ENCODE measurements at places on chromosomes 5 and 9.

DNA sequence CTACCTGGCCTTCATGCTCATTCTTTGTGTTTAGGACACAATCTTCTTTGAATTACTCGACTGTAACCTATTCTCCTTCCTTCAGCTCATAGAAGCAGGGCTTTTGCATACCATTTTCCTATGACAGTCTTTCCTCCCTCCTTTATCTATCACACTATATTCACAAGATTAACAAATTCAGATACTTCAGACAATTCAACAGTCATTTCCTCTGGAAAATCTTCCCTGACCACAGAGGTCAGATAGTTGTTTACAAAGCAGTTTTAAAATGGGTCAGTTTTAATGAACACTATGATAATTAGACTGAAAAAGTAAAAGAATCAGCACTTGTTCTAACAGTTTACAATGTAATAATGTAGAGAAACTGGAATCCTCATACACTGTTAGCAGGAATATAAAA is 4.3 kb downstream of the CAAP1 start:
- no peak for DNase-seq

GRCh38 chr9:135105938-135106491 is 18.5 kb downstream of the OLFM1 start:
- DNase-seq: no peak

DNA sequence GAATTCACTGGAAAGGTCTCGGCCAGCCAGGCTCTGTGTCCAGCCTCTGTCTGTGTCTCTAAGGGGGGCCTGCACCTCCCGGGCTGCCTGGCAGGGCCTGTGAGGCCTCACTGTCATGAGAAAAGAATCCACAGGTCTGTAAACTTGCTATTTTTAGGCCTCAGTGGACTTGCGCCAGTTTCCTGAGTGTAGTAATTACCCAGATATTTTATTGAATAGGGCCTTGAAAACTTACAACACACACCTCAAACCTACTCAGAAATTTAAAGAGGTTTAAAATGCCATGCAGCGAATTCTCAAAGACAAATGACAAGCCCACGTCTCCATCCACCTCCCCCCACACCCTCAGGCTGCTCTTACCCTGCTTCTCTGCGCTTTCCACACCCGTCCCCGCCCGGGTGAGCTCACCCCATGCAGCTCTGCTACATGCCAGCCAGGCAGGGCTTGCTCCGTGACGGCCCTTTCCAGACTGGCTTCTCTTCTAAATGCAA is 8.8 kb upstream of the TENT4A start:
- DNase-seq: peak; percentile 80

DNA sequence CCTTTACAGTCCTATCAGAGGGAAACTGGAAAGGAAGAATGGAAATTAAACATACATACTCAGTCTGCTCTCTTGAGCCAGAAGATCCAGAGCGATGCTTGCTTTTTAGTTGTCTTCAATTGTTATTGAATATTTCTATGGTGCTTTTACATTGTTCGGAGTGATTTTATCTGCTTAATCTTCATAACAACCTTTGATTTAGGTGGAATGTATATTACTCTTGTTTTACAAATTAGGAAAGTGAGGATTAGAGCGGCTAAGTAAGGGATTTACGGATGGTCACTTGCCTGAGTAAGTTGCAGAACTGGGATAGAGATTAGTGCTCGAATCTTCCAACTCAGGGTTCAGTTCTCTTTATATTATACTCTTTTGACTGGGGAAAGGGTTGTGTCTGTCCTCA is 69.1 kb downstream of the PBX3 start:
- DNase-seq: no peak

- DNase-seq: no peak
These were observed 151.5 kb upstream of the PITX1 start for GRCh38 chr5:135185481-135186065.
